ENCODE measurements at places on chromosomes 3 and 15.

DNA sequence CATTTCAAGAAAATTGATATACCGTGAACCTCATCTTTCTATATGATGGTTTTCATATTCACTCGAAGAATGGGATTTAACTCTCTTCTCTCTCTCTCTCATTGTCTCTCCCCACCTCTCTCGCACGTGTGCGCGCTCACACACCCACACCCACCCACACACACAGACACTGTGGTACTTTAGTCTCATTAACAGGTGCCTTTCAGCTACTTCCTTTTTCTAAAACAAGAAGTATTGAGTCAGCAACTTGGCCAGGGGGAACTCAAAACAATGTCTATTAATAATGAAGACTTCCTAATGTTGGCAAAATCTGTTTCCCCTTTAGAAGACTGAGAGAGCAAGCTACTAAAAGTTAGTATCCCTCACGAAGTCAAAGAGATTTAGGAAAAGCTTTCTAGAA, 150.7 kb downstream of the TMCO5A start:
- DNase-seq: no peak

- no peak for DNase-seq
Measured at GRCh38 chr3:124048967-124049798, 57.3 kb upstream of the ROPN1 start.

DNA sequence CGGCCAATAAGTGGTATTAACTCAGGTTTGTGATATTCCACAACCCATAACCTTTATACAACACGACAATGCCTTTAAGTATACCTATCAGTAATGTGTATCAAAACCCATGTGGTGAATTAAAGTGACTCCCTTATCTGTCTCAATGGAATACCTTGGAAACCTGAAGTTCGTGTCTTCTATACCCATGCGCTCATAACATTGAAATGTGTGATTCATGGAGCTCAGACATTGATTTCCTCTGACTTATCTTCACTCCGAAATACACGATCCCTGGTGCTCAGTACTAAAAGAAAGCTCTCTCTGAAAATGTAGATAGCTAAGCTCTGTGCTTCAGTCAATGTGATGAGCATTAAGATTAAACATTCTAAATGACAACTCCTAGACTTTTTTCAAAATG, 140.3 kb downstream of the TBC1D5 start:
- DNase-seq: no peak

DNA sequence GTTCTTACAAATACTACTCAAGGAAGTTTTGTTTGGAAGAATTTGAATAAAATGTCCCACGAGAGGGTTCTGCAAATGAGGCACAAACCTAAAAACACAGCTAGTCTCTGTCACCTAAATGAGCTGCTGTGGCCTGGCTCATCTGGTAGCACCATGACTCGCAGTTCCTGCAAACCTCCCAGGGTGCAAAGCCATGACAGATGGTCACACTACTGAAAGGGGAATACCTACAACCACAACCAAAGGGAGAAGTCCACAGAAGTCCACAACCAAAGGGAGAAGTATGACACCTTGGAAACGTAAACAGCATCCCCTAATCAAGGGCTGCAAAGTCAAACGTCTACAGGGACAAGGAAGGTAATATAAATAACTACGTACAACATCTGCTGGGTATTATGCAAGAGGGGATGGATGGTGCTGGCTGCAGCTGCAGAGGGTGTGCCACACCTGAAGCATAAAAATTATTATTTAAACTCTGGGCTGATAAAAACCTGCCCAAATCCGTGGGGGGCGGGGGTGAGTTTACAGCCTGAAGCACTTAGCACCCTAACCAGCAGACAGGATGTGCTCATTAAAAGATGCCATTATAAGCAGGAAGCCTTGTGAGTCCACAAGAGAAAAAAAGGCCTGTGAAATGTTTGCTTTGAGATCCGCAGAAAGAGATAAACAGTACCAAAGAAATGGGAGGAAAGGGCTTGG, 184.0 kb downstream of the MAGI1 start:
- no peak for DNase-seq

- DNase-seq: no peak
Measured at GRCh38 chr3:8529738-8530525, 28.3 kb downstream of the LMCD1 start.

- no peak for DNase-seq
Measured at GRCh38 chr15:62951481-62951880, 91.1 kb upstream of the TPM1 start.

DNA sequence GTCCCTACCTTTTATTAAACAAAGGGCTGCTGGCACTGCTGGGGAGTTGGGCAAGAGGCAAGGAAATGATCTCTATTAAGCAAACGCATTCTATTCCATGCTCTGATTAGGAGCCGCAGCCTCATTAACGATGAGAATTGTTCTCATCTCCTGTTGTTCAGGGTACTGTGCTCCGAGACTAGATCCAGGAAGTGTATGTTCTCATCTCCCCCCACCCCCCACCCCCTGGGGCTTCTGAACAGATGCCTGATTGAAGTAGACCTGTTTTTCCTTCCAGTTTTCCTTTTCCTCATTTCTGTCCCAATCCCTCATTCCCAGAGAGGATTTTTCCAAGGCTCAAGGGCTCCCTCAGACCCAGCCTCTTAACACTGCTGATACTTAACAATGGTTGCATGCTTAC, 81.6 kb upstream of the FEZF2 start:
- DNase-seq: no peak

DNA sequence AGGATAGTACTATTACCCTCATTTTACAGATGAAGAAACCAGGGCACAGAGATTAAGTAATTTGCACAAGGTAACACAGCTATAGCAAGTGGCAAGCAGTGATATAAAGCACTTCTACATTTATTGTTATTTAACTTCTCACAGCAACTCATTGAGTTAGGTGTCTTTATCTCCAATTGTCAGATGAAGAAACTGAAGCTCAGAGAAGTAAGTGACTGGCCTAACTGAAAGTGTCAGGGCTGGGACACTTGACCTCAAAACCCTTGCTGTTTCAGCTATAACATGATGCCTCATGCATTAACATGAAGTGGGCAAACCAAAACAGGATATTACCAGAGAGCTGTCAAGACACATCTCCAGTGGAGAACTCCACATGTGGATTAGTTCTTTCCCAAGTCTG, 65.8 kb upstream of the LEKR1 start:
- DNase-seq: no peak

DNA sequence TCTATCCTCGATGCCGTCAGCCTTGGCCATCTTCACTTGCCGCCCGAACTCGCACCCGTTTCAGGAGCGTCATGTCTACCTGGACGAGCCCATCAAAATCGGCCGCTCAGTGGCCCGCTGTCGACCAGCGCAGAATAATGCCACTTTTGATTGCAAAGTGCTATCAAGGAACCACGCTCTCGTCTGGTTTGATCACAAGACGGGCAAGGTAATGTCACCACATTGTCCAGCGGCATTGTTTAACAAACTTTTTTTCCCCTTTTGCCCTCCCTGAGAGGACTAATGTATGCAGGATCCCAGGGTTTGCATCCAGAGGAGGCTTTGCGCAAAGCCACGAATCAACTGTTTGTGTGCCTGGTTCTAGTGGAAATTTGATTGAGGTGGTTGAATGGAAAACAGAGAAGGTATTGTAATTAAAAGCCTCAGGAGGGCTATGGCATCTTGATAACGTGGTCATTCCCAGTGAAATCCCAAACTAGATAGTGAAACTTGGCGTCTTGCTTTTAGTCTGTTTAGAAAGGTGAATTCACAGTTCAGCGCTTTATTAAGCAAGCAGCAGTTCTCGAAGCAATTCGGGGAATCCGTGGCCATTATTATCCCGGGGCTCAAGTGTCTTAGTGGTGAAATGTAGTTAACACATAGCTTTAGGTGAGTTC, 1.7 kb downstream of the SLMAP start:
- DNase-seq: no peak

DNA sequence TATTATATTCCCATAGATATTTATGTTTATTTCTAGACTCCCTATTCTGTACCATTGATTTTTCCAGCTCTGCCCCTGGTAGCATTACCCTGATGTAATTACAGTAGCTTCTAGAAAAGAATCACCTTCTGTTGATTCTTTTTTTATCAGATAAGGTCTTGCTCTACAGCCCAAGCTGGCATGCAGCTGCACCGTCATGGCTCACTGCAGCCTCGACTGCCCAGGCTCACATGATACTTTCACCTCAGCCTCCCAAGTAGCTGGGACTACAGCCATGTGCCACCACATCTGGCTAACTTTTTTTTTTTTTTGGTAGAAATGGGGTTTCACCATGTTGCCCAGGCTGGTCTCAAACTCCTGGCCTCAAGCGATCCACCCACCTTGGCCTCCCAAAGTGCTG, 41.8 kb downstream of the SLC24A1 start:
- no peak for DNase-seq

DNA sequence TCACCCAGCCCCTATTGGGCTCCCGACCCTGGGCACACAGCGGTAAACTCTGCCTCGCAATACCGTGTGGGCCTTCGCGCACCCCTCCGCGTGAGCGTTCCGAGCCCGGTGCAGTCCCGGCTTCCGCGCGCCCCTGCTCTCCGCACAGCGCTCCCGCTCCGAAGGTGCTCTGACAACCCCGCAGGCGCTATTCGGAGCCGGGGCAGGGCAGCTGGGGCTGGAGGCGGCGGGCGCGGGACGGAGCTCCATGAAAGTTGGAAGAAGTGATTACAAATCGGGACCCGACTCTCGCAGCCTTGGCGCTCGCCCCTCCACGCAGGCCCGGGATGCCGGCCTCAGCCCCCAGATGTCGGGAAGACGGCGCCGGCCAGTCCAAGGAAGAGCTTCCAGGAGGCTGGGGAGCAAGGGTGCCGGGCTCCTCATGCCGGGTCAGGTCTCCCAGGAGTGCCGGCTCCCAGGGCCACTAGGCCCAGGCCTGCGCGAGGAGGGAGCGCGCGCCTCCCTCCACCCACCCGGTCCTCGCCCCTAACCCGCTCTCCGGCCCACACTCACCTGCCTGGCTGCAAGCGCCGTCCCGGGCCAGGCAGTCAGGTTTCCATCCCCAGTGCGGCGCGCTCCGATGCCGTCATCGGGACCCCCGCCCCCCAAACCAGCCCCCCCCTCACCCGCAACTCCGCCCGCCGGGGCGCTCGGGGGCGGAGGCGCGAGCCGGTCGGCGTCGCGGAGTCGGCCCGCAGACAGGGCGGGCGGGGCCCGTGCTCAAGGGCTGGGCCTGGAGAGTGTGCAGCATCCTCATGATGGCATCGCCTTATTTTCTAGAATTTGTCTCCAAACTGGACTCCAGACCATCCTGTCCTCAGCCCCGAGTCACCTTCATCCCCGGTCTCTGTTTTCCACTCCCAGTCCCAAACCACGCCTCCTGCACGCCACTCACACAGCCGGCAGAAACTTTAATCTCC, at the start of gene KIF7:
Gene KIF7 (minus strand): TSS at position 621 of the 959 bp plus-strand sequence. CDS start 2,537 bp downstream, outside the sequence.
- DNase-seq: no peak

DNA sequence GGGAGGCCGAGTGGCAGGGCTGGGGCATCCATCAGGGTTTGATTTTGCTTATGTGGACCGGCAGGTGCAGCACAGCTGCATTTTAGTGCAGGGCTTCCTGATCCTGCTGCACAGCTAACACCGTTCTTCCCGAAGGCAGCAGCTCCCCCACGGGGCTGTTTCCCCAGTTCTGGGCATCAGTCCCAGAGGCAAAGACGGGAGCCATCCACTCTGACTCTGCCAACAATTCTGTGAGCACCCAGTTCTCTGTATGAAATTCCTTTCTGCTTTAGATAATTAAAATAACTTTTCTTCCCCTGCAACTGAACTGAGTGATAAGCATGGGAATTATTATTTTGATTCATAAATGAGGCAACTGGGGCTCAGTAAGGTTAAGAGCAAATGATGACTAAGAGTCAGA, 262.9 kb upstream of the ATP10A start:
- no peak for DNase-seq

- DNase-seq: no peak
Measured at GRCh38 chr3:82044930-82045705, 283.7 kb upstream of the GBE1 start.

GRCh38 chr3:17743658-17743995, 1.2 kb upstream of the TBC1D5 start:
- no peak for DNase-seq

- DNase-seq: no peak
Measured at GRCh38 chr3:24492971-24493551, 1.6 kb downstream of the THRB start.

DNA sequence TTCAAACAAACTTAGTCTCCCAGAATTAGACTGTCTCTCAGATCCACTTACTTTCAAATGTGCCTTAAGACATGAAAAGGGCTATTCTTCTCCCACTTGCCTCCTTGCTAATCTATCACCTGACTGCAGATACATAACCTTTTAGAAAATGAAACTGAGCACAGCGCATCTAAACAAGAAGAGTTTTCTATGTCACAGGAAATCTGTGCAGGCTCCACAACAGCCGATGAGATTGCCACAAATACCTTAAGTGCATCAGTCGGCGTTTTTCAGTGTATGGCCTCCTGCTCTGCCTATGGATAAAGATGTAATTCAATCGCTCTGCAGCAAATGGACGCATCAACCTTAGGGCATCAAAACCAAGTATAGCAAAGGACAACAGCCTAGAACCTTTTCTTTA, 544.2 kb downstream of the FOXP1 start:
- no peak for DNase-seq

GRCh38 chr15:94282269-94283250, 51.2 kb downstream of the MCTP2 start:
- DNase-seq: no peak

- DNase-seq: no peak
Measured at GRCh38 chr15:33865416-33865815, 102.9 kb upstream of the CHRM5 start.

- DNase-seq: no peak
Measured at GRCh38 chr3:118943597-118943996, 91.0 kb downstream of the IGSF11 start.

- no peak for DNase-seq
Measured at GRCh38 chr15:67717776-67718175, 107.5 kb upstream of the SKOR1 start.

DNA sequence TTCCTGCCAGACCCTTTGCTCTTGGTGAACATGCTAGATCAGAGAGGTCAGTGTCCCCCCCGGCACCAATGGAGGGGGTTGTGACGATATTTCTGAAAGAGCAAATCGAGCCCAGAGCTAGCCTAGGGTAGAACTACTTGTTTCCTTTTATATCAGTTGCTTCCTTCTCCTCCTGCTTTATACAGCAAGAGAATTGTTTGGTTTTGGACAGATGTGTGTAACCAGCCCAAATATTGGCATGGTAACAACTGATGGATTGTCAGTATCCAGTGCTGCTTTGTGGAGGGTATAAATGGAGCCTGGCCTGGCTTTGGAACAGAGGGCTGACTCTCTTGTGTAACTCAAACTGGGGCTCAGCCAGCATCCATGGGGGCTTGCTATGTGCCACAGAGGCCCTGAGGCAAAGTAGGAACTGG, 27.2 kb downstream of the SNX1 start:
- DNase-seq: no peak
